ENCODE measurements at places on chromosomes 4 and X. TPM values are rescaled to one million over a fixed set of nuclear protein-coding genes. Genes with fewer than 3 reads are reported as not detected.

The FRAS1 gene
- total RNA-seq, result 13.8 TPM

The ZFP92 gene
- total RNA-seq, result under 0.01 TPM

The SAGE1 gene
- not detected for total RNA-seq

The MSN gene
- 378 TPM for total RNA-seq

The MAGEA12 gene
- not detected for total RNA-seq

The MAGEA11 gene
- not detected for total RNA-seq

The GRXCR1 gene
- not detected for total RNA-seq
